ENCODE measurements at places on chromosomes 6 and 20. TPM values are rescaled to one million over a fixed set of nuclear protein-coding genes. Genes with fewer than 3 reads are reported as not detected.

F13A1 gene
- total RNA-seq, result not detected

HDGFL1 gene
- not detected for total RNA-seq

OR10C1 gene
- not detected for total RNA-seq

SNAP25 gene
- total RNA-seq, result 0.33 TPM

HUS1B gene
- total RNA-seq, result 0.49 TPM

CFAP206 gene
- total RNA-seq, result 0.14 TPM

ABHD16B gene
- not detected for total RNA-seq

TDRD6 gene
- total RNA-seq, result not detected

TULP1 gene
- not detected for total RNA-seq

PGC gene
- not detected for total RNA-seq

CRIP3 gene
- not detected for total RNA-seq

ARG1 gene
- not detected for total RNA-seq

PHACTR3 gene
- total RNA-seq, result 13.6 TPM

TRIM10 gene
- total RNA-seq, result not detected

TAF11 gene
- total RNA-seq, result 26.4 TPM

PBX2 gene
- 48.5 TPM for total RNA-seq

ITCH gene
- 37.5 TPM for total RNA-seq

UNC5CL gene
- 0.28 TPM for total RNA-seq

GRM1 gene
- total RNA-seq, result 0.65 TPM

GNAS-AS1 gene
- 0.42 TPM for total RNA-seq

VARS2 gene
- total RNA-seq, result 17.5 TPM

ZNF337 gene
- 8.9 TPM for total RNA-seq

SPATA25 gene
- total RNA-seq, result not detected

MRAP2 gene
- 0.46 TPM for total RNA-seq

GABRR1 gene
- not detected for total RNA-seq

PRDM1 gene
- 2.6 TPM for total RNA-seq

BMP6 gene
- 0.46 TPM for total RNA-seq

FAM83C gene
- total RNA-seq, result 3.2 TPM

PTGIS gene
- total RNA-seq, result not detected

COL21A1 gene
- total RNA-seq, result 0.42 TPM

COL19A1 gene
- total RNA-seq, result not detected

PACRG gene
- 0.19 TPM for total RNA-seq

TMEM244 gene
- not detected for total RNA-seq

BEND6 gene
- 0.28 TPM for total RNA-seq

ZNF165 gene
- 2.5 TPM for total RNA-seq

ASIP gene
- total RNA-seq, result not detected

PLEKHG1 gene
- total RNA-seq, result 16.2 TPM

VGLL2 gene
- total RNA-seq, result not detected

SUMO4 gene
- 0.21 TPM for total RNA-seq

SASH1 gene
- 6.3 TPM for total RNA-seq

OR2W1 gene
- total RNA-seq, result not detected

Data from airway epithelial cell (primary cell).